ENCODE measurements at places on chromosomes 7 and 10.
A peak's percentile ranks its signal among the peaks of the same experiment; 100 is the strongest.

- no peak for DNase-seq
Measured at GRCh38 chr10:71984809-71985388, 20.7 kb downstream of the CHST3 start.

- DNase-seq = no peak
Measured at GRCh38 chr7:114921631-114922025, 266 bp upstream of the MDFIC start.

DNA sequence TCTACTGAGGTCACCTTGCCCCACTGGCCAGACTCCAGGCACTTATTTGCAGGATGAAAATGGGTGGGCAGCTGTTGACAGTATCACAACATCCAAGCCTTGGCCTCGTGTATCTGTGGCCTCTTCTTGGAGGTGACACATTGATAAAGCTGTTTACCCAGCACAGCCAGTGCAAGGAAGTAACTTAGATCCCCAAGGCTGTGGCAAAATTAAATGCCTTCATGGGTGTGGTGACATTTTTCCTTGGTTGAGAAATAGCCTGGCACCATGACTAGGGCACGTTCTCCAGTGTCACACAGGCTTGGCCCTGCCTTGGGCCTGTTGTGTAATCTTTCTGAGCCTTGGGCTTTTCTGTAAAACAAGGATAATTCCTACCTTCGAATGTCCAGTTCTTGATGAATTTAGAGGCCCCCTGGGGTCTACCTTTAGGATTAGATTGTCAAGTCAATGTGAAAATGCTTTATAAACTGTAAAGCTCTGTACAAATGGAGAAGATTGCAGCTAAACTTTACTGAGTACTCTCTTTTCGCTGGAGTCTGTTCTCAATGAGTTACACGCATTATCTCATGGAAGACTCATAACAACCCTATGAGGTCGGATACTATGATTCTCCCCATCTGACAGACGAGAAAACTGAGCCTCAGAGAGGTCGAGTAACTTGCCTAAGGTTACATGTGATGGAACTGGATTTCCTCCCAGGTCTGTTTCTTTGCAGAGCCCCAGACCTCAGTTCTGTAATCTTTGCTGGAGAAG lies 46.7 kb upstream of the LOXL4 start:
- DNase-seq = no peak

DNA sequence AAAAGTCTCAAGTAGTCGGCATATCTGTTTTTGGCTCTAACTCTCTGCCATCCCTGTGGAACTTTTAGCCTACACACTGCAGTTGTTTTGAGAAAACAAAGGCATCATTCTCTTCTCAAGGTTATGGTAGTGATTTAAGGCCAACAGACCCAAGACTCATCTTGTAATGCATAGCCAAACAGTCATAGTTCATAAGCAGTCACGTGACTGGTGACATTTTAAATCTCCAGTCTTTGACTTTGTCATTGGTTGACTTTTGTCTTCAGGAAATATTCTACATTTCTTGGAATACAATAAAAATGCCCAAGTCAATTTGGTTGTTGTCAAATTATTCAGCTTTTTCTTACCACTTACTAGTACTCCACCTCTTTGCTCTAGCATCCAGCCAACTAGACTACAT lies 114.8 kb downstream of the ANKRD30A start:
- DNase-seq = no peak

GRCh38 chr7:74026406-74026902 lies 1.5 kb upstream of the ELN start:
- DNase-seq = no peak

- no peak for DNase-seq
Measured at GRCh38 chr10:102718220-102718619, 3.8 kb downstream of the SFXN2 start.

- DNase-seq = no peak
Measured at GRCh38 chr10:5858811-5859210, 30.9 kb downstream of the ANKRD16 start.

DNA sequence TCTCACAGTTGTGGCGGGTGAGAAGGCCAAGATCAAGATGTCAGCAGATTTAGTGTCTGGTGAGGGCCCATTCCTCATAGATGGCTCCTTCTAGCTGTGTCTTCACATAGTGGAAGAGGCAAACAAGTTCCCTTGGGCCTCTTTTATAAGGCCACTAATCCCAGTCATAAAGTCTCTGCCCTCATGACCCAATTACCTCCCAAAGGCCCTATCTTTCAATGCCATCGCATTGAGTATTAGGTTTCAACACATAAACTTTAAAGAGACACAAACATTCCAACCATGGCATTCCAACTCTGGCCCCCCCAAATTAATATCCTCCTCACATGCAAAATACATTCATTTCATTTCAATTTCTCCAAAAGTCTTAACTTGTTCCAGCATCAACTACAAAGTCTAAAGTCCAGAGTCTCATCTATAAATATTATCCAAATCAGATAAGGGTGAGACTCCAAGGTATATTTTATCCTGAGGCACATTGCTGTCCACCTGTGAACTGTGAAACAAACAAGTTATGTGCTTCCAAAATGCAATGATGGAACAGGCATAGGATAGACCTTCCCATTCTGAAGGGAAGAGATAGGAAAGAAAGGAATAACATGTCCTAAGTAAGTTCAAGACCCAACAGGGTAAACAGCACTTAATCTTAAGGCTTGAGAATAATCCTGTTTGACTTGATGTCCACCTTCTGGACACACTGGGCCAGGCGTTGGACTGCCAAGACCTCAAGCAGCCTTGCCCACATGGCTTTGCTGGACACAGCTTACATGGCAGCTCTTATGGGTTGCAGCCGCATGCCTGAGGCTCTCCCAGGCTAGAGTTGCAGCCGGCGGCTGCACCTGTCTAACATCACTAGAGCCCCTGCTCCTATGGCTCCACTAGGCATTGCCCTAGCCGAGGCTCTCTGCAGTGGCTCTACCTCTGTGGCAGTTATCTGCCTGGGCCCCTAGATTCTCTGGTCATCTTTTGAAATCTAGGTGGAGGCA lies 312.8 kb downstream of the TNS3 start:
- no peak for DNase-seq

DNA sequence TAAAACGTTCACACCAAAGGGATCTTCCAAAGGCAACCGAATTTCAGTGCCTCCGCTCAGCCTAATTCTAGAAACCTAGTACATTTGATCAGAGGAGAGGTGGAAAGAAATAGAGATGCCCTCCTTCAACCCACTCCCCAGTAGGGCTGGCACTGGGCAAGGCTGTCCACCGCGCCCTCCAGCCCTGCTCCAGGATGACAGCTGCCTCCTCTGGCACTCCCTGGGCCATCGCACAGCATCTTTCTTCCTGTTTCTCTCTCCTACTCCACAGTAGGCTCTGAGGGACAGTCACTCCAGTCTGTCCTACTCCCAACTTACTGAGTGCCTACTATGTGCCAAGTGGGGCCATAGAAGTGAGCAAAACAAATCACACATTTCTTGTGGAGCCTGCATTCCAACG lies 226.2 kb downstream of the SKIDA1 start:
- DNase-seq = no peak

GRCh38 chr10:116465546-116465945 lies 37.9 kb downstream of the PNLIPRP3 start:
- no peak for DNase-seq

GRCh38 chr7:102106625-102107024 lies 180.0 kb upstream of the SH2B2 start:
- DNase-seq = no peak

GRCh38 chr10:70648427-70648826 lies 23.9 kb upstream of the ADAMTS14 start:
- DNase-seq = no peak

DNA sequence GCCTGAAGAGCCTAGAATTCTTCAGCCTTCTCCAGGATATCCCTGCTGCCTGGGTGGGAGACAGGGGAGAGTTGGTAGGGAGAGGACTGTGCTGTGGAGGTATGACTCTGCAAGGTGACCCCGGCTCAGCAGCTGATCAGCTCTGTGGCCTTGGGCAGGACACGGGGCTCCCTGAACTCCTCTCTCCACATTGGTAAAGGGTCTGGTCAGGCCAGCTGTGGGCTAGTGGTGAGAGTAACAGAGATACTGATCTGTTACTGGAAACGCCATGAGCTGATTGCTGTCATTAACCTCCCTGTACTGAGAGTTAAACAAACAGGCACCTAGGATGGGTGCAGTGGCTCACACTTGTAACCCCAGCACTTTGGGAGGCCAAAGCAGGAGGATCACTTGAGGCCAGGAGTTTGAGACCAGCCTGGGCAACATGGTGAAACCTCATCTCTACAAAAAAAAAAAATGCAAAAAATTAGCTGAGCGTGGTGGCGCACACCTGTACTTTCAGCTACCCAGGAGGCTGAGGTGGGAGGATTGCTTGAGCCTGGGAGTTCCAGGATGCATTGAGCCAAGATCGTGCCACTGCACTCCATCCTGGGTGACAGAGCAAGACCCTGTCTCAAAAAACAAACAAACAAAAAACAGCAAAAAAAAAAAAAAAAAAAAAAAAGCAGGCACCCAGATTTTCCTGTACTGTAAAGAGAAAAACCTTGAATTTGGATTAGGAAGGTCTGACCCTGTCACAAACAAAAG lies 151.5 kb downstream of the CUX1 start:
- DNase-seq = no peak

DNA sequence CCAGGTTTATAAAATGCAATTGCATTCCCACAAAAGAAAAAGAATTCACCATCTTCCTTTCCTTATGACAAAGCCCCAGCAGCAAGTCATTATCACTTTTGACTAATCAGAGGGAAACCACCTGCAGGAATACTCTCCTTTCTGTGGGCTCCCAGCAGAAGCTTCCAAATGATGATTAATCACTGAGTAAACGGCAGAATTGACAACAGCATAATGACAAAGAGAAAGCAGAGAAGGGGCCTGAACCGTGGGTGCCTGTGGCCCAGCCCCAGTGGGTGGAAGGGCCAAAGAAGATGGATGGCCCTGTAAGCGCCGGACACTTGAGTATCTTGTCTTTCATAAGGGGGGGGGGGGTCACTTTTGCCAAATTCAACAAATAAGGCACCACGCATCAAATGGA lies 152.4 kb upstream of the NRBF2 start:
- no peak for DNase-seq

DNA sequence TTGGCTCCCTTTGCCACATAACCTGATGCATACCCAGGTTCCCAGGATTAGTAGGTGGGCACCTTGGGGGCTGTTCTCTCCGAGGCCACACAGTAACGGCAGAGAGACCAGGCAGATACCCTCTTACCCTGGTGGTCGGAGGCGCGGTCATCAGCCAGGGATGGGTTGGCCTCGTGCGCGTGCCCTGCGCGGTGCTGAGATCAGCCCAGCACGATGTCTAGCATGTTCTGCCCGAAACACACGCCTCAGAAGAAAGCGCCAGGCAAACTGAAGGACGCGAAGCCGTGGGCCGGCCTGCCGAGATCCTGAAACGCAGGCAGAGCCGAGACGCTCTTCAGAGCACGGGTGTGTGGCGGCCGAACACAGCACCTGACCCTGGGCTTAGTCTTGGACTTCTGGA lies 34.7 kb upstream of the CFAP46 start:
- peak; percentile 27 for DNase-seq

DNA sequence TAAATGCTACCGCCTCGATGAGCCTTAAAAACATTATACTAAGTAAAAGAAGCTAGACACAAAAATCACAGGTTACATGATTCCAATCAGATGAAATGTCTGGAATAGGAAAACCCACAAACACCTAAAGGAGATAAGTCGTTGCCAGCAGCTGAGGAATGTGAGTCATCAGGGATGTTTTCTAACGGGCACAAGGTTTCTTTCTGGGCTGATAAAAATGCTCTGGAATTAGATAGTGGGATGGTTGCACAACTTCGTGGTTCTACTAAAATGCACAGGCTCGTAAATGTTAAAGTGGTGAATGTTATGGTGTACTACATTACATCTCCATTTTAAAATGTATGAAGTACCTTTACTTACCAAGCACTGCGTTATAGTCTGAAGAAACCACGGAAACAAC lies 9.7 kb downstream of the ABLIM1 start:
- DNase-seq = no peak

DNA sequence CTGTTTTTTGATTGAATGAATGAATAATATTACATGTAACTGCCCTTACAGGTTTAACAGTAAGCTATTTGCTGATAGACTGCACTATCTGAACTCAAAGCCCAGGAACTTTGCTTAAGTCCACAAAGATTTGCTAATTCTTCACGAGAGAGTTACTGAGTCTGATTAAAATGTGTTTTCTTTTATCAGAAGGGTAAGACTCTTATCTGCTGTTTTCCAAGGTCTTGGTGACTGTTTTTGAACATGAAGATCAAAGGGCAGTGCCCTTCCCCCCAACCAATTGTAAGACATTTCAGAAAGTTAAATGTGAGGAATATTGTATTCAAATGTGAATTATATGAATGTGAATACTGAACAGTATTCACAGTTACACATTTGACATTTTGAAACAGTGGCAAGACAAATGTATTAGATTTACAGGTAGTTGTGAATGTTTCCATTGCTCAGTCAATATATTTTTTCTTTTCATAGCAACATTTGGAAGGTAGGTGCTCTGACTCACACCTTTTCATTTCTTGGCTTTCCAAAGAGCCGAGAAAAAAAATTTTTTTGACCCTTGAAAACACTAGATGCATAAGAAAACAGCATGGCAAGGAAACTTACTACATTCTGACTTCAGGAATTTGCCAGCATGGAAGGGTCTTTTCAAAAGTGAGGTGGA lies 62.7 kb downstream of the DKK1 start:
- DNase-seq = no peak

GRCh38 chr7:22357311-22358175 lies 589 bp upstream of the RAPGEF5 start:
- DNase-seq = no peak

All from naive thymus-derived CD8-positive, alpha-beta T cell (primary cell).